NAMALWA (cell line): ENCODE measurements at places on chromosomes 1 and 21.

DNA sequence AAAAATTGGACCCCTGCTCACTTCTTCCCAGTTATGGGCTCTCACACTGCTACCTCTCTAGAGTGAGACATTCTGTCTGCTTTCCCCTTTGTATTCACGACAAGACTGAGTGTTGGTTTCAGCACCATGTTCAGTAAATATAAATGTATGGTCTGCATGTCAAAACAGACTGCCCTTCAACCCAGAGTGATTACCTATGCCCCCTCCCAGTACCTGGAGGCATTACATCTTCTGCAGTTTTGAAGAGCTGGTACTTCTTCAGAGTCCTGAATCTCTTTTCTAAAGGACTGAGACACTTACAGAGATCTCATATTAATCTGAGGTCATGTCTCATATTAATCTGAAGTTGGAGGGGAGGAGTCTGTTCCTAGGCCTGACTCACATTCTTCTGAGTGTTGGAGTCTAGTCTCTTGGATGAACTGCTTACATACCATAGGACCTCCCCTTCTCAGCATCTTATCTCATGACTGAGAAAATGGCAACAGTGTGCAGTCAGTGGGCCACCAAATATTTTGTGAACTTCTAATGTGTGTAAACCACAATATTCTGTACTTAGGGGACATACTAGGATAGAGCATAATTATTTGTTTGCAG lies 80.3 kb downstream of the RGL1 start:
- no peak for DNase-seq

DNA sequence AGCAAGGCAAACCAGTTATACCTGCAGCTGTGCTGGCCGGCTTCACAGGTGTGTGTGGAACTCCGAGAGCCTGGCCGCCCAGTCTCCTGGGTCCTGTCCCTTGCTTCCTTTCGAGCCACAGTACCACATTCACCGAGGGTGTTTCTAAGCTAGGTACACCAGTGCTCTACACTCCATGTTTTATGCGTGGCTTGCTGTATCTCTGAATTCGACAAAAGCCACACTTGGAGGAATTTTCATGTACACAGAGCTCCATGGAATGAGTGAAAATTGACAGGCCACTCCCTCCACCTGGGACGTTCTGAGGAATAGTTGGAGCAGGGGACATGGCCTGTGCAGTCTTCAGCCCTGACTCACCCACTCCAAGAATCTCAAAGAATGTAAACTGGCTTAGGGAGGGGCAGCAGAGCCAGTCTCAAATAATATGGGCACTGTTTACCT lies 14.0 kb downstream of the ETS2 start:
- no peak for DNase-seq

- DNase-seq, result no peak
Measured at GRCh38 chr1:171785766-171786165, 4.3 kb downstream of the METTL13 start.

DNA sequence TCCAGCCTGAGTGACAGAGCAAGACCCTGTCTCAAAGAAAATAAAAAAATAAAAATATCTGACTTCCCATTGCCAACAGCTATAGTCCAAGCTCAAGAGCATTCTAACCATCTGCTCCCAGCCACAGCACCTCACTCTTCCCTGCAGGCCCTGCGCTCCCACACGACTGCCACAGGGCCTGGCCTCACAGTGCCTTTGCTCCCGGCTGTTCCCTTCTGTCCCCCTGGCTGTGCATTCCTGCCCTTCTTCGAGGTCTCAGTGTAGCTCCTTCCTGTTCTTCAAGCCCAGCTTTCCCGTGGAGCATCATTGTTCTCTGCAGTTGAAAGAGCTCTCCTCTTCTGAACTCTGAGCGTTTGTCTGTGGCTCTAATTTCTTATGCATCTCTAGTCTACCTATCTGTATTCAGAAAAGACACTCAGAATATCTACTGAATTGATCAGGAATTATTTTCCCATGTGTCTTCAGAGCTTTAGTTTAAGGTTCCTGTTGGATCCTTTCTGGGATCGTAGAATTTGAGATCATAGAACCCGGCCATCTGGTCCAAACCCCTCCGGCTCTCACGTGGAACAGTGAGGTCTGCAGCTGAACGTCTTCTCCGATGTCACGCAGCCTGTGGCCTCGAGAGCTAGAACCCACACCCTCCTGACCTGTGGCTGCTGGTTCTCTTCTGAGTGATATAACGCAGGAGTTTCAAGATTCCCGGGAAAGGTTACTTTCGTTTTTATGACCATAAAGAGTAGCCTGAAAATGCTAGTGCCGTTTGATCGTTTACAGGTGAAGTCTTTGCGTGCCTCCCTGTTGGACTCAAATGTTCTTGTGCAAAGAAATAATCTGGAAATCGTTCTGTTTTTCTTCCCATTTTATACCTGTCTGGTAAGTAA lies 54.4 kb downstream of the DOP1B start:
- no peak for DNase-seq

DNA sequence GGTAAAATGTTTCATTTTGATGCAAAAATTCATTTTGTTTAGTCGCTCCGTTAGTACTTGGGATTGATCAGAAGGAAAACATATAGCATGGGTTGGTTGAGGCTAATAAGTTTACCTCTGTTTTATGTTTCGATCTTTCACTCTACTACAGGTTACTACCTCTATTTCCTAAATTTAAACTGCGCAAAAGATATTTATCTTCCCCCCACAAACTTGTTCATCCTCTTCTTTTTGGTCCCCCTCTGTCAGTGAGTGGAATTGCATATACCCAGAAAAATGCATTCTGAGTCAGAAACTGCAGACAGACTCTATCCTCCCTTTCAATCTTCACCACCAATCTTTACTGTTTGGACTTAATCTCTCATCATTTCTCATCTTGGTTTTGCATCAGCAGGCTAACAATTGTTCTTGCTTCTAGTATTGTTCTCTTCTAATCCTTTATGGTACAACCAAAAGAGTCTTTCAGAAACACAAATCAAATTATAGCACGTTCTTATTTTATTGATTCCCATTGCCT lies 316.0 kb upstream of the ADGRL4 start:
- no peak for DNase-seq

DNA sequence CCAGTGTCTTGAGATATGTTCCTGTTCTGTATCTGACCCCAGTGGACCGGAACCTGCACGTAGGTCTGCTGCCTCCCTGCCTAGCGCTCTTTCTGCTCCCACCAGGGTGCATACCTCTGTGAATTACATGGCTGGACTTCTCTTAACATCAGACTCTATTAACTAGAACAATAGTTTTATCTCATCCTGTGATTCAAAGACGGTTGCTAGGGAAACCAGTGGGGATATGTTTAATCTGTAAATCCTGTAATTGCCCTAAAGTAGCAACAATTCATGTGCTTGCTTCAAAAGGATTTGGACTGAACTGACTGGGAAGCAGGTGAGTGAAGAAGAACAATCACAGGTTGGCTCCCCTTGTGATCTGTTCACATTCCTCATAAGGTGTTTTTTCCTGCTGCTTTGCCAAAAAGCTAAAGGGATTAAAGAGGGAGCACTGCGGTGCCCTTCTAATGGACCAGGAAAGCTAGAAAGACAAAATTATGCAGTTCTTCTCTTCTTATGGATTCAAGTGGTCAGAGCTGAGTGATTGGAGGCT lies 52.7 kb upstream of the DIRAS3 start:
- DNase-seq, result no peak

DNA sequence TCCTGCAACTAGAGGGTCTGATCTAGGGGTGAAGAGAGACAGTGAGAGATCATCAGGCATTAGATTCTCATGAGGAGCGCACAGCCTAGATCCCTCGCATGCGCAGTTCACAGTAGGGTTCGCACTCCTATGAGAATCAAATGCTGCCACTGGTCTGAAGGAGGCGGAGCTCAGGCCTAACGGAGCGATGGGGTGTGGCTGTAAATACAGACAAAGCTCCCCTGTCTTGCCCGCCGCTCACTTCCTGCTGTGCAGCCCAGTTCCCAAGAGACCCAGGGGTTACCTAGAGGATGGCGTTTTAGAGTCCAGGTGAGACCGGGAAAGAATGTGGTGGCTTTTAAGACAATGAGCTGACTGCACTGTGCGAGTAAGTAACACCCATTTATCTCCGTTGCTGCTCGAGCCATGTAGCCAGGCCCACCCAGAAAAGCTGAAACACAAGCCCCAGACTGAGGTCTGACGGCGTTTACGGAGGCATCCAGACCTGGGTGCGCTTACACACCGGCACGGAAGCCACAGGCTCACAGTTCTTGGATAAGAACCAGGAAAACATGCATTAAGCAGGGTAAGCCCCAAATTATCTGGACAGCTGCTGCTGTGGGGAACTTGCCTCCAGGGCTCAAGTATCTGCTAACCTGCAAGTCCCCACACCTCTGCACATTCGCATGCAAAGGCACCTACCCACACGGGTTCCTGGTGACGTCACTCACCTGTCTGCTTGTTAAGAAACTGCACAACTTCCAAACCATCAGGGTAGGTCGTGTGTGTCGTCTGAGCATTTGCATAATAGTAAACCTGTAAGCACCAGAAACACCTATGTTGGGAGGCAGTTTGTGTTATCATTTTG lies 12.5 kb downstream of the TCP10L start:
- no peak for DNase-seq

DNA sequence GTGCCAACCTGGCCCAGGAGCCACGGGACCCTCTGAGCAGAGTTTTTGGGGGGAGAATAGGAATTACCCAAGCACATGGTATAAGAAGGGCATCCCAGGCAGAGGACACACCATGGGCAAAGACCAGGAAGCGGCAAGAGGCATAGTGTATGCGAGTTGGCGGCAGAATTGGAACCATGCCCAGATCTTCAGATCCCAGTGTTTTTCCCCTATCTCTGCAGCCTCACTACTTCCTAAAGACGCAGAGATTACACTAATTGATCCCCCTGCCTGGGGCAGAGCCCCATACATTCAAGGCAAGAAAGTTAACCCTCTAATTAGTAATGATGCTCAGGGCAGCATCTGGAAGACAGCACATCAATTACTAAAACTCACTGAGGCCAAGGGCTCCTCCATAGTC lies 48.2 kb downstream of the SYT2 start:
- DNase-seq, result no peak

- peak; percentile 92 for DNase-seq
Measured at GRCh38 chr21:25607151-25608043, at the start of gene MRPL39. Gene MRPL39 (minus strand): TSS chr21:25607481. CDS start chr21:25607475, 6 bp downstream.

- DNase-seq, result no peak
Measured at GRCh38 chr1:28860332-28861073, 48.5 kb downstream of the OPRD1 start.

DNA sequence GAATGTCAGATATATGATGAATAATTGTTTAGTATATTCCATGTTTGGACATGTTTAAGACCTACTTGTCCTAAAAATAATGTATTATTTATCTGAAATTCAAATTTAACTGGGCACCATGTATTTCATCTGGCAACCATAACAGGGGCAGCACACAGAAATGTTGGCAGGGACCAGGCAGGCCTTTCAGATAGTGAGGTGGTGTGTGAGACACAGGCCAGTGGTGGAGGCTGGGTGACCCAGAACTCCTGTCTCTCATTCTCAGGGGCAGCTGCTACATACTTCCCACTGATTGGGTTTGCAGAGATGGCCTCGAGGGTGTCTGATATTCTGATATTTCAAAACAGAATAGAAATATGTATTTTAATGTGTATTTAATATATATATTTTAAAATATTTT lies 1.3 kb upstream of the FASLG start:
- no peak for DNase-seq

GRCh38 chr21:35508139-35508888 lies 459.2 kb upstream of the RUNX1 start:
- DNase-seq, result peak; percentile 59

DNA sequence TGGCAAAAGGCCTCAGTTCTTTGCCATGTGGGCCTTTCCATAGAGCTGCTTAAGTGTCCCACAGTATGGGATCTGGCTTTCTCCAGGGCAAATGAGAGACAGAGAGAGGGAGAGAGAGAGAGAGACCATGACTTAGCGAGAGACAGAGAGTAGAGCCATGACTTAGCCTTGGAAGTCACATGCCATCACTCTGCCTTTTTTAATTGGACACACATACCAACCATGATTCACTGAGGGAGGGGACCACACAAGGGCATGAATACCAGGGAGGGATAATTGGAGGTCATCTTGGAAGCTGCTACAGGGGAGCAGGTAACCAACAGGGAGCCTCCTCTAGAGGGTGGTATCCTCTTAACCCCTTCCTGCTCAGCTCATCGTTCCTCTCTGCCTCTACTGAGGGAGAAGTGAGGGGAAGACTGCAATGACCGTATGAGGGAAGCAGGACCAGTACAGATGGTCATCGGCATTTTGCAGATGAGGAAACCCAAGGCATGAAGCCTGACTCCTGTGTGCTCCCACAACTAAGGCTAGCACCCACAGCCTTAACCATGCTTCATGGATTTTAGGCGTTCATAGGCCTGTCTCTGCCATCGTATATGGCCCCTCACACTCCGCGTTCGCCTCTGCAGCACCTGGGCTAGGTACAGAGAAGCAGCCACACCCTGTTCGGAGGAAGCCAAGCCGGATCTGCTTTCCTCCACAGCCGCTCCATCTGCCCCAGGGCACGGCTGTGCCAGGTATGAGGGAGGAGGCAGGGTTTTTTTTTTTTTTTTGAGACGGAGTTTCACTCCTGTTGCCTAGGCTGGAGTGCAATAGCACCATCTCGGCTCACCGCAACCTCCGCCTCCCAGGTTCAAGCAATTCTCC lies 38.6 kb downstream of the MEF2D start:
- DNase-seq, result peak; percentile 41

- DNase-seq, result no peak
Measured at GRCh38 chr1:186736971-186737685, 56.9 kb upstream of the PTGS2 start.

- peak; percentile 54 for DNase-seq
Measured at GRCh38 chr1:24898152-24898908, 31.7 kb downstream of the RUNX3 start.

GRCh38 chr1:230842801-230843200 lies 25.5 kb downstream of the C1orf198 start:
- no peak for DNase-seq
